ENCODE measurements at places on chromosomes 16 and 17.

DNA sequence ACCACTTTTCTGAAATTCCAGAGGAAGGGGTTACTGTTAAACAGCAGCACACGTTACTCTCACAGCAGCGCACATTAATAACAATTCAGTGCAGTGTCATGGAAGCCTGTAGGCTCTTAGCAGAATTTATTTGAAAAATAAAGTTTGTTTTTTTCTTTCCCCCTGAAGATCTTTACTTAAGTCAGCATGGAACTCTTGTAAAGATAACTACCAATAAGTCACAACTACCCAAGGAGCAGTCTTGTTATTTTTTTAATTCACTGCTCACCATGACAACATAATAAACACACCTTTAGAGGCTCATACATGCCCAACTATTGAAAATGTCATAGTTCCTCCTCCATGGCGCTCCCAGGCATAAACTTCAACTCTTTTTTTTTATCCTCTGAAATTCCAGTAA, 31.8 kb upstream of the PSMD7 start:
- DNase-seq = no peak

DNA sequence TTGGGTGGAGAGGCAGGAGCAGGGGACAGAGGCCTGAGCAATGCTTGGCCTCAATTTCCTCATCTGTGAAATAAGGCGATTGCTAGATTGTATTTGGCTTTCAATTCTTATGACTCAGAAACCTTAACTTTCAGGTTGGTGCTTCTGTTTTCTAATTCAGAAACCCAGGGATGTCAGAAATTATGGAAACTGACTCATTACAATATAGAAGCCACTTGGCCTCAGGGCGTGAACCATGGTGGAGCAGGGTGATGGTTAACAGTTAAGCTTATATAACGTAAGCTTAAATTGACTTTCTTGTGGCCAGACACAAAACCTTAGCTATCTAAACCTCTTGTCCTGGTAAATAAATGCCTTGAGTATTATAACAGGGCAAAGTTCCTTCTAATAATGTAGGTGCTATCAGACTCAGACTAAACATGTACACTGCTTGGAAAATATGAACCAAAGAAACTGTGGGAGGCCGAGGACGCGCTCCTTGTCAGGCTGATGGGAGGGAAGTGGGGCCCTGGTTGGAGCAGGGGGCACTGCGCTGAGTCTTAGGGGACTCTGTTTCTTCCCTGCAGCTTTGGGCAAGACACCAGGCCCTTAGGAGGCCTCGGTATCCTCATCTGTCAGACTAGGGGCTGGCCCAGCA, 17.1 kb upstream of the SREBF1 start:
- no peak for DNase-seq

GRCh38 chr17:42629411-42630009, 20.0 kb downstream of the TUBG1 start:
- DNase-seq = no peak

- DNase-seq = peak; percentile 32
Observed at GRCh38 chr16:14510581-14510938, 119.5 kb downstream of the PARN start.

DNA sequence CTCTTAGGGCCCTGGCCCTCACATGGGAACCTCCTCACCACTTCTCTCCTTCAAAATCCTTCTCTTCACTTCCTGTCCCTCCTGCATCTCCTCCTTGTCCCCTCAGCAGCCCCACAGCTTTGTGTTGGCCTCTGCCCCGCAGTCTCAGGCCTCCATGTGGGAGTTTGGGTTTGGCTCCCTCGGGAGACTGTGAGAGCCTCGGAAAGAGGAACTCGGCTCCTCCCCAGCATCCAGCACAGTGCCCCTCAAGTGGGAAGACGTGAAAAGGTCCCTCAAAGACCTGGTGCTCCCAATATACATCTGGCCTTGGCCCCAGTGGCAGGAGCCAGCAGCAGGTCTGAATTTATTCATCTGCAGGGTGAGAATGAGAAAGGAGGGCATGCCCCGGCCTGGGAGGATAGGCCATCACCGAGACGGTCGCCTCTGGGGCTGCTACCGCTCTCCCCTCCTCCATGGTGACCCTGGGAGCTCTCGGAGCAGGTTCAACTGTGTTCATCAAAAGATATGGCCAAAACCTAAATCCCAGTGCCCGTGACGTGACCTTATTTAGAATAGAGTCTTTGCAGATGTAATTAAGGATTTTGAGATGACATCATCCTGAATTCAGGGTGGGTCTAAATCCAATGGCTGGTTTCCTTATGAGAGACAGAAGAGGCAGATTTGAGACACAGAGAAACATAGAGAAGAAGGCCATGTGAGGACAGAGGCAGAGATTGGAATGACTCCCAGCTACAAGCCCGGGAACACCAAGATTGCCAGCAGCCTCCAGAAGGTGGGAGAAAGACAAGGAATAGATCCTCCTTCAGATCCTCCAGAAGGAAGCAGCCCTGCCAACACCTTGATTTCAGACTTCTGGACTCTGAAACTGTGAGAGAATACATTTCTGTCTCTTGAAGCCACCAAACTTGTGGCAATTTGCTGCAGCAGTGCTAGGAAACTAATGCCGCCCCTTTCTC, 135.1 kb downstream of the MRM1 start:
- no peak for DNase-seq
